NCI-H2107 (cell line): ENCODE measurements at places on chromosomes 2 and 18.
A peak's percentile ranks its signal among the peaks of the same experiment; 100 is the strongest.

GRCh38 chr18:58535340-58536201 is 93.3 kb downstream of the ALPK2 start:
- no peak for DNase-seq

DNA sequence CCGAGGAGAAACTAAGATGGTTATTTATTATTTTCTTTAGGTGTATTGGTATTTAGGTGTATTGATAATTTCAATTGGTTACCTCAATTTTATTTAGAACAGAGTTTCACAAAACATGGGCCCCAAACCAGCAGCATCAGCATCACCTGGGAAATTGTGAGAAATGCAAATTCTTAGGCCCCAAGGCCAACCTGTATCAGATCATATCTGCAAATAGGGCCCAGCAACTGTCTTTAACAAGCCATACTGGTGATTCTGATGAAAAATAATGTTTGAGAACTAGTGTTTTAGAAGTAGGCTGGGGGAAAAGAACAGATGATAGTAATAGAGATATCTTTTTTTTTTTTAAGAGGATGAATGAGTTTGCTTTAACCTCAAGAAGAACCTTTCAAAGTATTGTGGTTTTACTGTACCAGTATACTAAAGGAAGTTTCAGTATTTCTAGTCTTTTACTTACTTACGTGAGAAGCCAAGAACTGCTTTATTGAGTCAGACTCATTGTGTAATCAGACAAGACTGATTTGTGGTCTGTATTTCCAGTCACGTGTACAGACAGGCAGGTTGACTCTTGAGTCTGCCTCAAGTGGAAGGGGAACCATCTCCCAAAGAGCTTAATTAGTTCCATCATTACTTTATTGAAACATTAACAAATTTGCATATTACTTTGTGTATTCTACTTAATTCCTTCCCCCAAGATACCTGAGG is 60.4 kb upstream of the GAREM1 start:
- DNase-seq = no peak

GRCh38 chr18:41993151-41993550 is 38.1 kb downstream of the PIK3C3 start:
- DNase-seq = no peak

GRCh38 chr2:161138429-161138828 is 21.8 kb upstream of the TANK start:
- no peak for DNase-seq

DNA sequence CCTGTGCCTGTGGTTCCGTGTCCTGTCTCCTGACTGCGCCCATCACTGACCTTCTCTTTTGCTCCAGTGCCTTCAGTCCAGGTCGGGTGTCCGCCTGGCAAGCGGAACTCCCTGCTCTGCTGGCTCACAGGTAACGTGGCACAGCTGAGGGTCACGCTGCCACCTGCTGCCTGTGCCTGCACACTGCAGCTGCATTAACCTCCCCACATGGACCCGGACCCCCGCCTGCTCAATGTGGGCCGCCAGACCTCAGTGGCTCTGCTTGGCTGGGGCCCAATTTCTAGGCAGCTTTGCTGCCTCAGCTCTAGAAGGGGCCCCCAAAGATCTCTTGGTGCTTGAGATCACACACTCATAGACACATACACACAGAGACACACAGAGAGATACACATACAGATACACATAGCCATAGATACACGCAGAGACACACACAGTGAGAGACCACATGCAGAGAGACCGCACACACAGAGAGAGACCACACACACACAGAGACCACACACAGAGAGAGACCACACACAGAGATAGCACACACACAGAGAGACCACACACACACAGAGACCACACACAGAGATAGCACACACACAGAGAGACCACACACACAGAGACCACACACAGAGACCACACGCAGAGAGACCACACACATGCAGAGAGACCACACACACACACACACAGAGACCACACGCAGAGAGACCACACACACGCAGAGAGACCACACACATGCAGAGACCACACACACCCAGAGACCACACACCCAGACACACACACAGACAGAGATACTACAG is 14.9 kb upstream of the CNNM3 start:
- DNase-seq = no peak

- no peak for DNase-seq
Observed at GRCh38 chr18:80258640-80259039, 11.3 kb upstream of the PARD6G start.

DNA sequence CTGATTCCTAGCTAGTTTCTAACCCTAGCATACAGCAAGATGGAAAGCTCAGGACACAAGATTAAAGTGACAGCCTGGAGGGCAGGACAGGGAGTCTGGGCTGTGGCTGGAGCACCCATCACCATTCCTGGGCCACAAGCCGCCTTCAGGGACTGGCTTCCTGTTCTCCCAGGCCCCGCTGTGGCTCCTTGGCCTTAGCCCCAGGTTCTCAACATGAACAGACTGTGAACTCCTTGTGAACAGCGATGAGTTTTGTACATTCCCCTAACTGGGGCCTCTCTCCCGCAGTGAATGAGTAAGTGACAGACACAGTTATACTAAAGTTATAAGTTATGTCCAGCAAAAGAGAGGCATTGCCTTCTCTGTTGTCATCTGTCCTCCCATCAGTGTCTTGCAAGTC is 35.9 kb upstream of the SLC14A1 start:
- DNase-seq = no peak

DNA sequence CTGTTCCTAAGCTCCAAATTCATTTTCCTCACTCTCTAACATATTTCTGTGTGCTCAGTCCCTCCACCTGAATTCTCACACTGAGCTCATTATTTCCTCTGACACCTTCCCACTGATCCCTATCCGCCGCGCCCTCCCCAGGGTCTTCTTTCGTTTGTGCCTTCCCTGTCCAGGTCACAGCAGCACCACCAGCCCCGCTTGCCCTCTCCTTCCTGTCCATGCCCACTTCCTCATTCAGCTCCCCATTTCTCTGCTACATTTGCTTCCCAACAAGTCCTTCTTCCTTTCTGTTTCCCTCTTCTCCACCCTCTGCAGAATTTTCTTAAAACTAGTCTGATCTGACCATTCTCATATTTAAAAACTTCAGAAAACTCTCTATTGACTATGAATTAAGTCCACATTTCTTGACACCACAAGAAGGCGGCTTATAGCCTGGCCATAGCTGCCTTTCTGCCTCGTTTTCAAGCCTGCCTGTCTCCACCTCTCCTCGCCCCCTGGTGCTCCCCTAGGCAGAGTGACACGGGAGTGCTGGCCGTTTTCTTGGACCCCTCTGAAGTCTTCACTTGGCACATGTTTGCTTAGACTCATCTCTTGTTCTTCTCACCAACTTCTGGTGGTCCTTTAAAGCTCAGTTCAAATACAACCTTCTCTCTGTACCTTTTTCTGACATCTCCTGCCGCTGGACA is 138.7 kb upstream of the BOD1L2 start:
- DNase-seq = no peak

- DNase-seq = no peak
Observed at GRCh38 chr18:22726469-22726868, 206.7 kb upstream of the RBBP8 start.

- DNase-seq = peak; percentile 77
Observed at GRCh38 chr2:180033993-180034894, 27.1 kb upstream of the CWC22 start.

- DNase-seq = no peak
Observed at GRCh38 chr2:241986836-241987641, 117.5 kb downstream of the RTP5 start.

- no peak for DNase-seq
Observed at GRCh38 chr2:84481702-84482101, 22.6 kb upstream of the SUCLG1 start.

DNA sequence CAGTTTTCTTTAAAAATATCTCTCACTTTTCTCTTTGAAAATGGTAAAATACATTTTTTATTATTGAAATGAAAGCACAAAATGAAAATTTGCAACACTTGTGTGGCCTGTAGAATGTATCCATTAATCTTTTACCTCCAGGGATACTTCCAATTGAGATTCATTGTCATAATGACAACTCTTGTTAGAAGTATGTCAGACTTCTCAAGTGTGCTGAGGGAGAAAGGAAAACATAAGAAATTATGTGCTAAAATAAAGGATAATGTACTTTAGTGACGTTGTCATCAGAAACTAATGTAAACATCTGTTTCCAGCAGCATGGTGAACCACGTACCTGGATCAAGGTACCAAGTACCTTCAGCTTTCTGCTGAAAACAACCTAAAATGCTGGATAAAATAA is 195.8 kb upstream of the STON1 start:
- DNase-seq = no peak

- no peak for DNase-seq
Observed at GRCh38 chr2:77232909-77233425, 289.2 kb downstream of the LRRTM4 start.

GRCh38 chr18:8996771-8997432 is 105.6 kb upstream of the NDUFV2 start:
- no peak for DNase-seq
